ENCODE measurements at places on chromosomes 3 and 15.

DNA sequence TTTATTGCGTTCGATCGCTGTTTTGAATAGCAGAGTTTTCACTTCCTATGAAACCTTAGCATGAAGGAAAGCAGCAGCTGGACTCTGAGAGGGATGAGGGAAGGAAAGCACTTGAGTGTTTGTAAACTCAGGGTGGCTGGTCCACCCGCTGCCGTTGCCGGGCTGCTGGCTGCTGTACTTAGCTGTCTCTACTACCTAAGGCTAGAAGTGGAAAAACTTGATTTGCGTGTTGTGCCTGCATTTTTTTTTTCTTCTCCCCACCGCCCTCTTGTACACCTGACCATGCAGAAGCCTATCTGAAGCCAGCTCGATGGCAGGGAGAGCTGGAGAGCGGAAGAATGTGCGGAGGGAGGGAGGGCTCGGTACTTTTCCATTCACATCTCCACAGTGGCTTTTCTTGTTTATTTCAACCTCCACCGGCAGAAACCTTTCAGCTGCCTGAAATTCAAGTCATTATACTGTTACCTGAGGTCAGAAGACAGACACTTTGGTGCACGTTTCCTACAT lies 4.8 kb upstream of the BCL6 start:
- no peak for DNase-seq

- no peak for DNase-seq
Measured at GRCh38 chr3:156803952-156804741, 22.0 kb upstream of the LEKR1 start.

DNA sequence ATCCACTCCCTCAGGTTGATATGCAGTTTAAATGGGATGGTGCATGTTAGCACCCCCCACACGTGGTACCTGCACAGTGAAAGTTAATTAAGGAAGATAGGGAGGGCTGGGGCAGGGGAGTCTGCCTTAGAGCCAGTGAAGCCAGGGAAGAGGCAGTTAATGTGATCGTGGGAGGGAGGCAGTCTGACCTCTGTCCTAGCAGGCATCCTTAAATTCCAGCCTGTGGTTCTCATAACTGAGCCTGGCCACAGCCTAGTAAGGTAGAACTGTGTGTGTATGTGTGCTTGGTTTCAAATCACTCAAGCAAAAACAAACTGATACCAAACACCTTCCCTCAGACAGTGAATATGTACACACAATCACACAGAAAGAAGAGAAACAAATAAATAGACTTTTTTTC lies 319.1 kb upstream of the TLE3 start:
- no peak for DNase-seq

DNA sequence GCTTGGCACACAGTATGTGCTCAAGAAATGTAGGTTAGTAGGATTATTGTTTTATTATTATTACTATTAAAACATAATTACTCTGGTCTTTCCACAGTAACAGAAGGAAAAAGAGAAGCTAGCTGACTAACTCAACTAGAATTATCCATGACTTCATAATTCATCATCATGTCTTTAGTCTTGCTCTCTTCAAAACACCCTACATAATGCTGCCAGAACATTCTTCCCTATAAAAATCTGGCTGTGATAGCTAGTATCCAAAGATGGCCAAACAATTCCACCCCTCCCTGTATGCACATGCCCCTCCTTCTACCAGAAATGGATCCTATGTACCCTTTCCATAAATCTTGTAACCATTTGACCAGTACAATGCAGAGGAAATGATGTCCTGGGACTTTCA lies 48.8 kb upstream of the SRGAP3 start:
- no peak for DNase-seq

- DNase-seq = no peak
Measured at GRCh38 chr3:193711166-193711485, 118.1 kb downstream of the OPA1 start.

- no peak for DNase-seq
Measured at GRCh38 chr3:127964053-127964452, 49.0 kb downstream of the KBTBD12 start.

DNA sequence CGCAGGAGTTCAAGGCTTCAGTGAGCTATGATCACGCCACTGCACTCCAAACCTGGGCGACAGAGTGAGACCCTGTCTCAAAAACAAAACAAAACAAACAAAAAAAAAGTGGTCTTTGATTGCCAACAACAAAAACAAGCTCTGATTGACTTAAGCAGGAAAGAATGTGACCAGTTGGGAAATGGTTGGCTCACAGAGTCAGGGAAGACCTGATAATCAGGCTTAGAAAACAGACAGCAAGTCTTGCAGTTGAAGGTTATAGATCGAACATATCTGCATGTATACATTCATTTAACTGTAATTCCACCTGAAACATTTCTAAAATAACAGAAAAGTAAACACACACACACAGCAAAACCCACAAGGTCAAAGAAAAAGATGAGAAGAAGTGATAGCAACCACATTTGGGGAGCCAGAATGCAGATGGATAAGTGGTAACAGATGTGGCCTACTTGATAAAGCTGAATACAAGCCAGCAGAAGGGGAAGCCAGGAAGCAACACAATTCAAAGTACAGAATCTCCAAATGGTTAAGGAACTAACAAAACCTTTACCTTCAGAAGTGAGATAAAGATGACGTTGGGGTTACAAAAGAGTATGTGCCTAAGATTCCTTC lies 699.9 kb upstream of the ZNF385D start:
- no peak for DNase-seq

DNA sequence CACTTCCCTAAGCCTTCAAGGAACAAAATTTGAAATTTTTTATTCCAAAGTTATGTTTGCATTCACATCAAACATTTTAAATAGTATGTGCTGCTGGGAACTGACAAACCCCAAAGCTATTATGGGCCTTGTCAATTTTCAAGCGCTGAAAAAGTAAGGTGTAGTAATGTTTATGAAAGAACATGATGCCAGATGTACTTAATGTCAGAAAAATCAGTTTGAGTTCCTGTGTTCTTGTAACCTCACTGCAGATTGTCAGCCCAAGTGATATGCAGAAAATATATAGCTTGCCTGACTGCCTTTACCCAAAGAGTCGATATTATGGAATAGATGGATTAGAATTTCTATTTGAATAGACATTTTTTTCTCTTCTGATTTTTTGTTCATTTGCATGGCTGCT lies 20.8 kb upstream of the DIPK2A start:
- DNase-seq = no peak

GRCh38 chr15:66901336-66902100 lies 163.9 kb upstream of the SMAD3 start:
- DNase-seq = no peak

DNA sequence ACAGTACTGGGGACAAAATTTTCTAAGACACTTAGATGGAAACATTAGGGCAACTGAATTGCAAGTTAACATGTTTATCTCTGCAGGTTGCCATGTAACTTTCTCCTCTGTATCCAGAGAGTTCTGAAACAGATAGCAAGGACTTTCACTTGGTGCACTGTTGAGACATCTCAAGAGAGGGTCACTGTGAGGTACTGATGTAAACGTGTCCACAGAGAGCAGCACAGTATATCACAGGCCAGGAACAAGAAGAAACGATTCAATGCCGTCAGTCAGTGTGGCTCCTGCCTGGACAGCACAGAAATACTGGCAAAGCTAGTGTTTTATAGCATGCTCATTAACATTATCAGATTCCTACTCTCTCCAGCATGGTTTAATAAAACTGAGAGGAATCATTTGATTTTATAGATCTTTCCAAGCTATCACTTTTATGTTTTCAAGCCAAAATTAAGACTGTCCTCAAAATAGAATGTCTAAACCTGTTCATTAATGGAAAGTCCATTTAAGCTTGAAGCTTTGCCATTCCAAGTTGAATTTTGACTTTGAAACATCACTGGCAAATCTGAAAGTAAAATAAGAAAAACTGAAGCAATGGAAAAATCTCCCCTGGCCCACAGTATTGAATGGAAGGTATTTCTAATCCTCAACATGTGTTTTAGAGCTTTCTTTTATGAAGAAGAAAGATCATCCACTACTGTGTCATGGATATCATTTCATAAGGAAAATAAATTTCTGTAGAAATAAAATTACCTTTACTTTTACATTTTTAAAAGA lies 102.7 kb downstream of the IMPG2 start:
- DNase-seq = no peak

DNA sequence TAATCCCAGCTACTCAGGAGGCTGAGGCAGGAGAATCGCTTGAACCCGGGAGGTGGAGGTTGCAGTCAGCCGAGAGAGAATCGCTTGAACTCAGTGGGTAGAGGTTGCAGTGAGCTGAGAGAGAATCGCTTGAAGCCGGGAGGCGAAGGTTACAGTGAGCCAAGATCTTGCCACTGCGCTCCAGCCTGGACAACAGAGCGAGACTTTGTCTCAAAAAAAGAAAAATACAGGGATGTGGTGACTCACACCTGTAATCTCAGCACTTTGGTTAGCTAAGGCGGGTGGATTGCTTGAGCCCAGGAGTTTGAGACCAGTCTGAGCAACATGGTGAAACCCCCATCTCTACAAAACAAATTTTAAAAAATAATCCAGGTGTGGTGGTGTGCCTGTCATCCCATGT lies 26.8 kb downstream of the UBE2E1 start:
- no peak for DNase-seq

DNA sequence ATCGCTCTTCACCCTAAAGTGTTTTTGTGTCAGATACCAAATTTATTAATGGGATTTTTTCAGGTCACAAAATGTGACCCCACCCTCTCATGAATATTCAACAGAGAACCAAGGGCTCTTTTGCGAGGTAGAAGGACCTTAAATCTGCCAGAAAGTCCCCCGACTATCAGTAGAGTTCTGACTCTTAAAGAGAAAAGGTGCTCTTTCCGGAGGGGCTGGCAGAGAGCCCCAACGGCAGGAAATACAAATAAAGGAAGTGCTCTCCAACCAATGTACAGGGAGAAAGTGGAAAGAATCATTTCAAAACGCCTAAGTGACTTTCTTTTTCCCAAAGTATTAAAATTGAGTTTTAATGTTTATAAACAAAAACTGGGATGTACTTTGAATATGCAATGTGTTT lies 517.2 kb downstream of the FOXP1 start:
- DNase-seq = no peak

DNA sequence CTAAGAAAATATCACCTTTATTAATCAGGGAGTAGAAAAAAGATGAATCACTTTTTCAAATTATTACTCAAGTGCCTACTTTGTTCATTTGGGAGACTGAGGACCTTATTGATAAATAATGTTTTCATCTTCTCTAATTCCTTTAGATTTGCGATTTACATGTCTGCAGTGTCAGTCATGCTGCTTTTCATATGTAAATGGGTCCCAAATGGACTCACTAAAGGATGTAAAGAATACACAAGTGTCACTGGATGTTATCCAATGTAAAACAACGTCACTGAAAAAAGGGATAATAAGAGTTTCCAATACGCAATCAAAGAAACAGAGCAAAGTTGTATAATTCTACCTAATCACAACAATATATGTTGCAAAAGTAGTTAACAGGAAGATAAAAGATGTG lies 84.9 kb downstream of the TFDP2 start:
- no peak for DNase-seq

DNA sequence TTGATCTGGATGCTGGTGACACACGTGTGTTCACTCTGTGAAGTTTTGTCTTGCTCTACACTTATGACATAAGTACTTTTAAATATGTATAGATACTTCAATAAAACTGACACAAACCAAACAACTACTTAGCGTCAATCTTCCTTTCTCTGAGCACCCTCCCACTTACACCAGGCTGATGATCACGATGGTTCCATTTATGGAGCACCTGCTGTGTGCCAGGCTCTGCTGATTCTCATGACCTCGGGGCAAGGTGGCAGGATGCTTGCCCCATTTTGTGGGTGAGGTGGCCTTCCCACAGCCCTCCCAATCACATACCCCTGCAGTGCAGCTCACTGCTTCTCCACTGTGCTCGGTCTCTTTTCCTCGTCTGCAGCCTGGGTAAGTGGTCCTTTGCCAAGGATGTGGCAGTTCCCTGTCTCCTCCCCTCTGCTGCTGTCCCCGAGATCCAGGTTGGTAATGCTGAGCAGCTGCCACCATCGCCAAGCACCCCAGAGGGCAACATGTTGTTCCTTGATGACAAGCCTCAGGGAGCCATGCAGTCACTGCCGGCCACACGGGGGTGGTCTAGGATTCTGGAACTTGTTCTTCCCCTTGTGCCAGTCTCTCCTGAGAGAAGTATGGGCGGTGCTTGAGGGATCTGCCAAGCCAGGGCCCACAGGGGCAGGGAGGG lies 20.6 kb upstream of the ADCY5 start:
- DNase-seq = no peak

GRCh38 chr15:91759560-91759959 lies 93.9 kb upstream of the SLCO3A1 start:
- DNase-seq = no peak

DNA sequence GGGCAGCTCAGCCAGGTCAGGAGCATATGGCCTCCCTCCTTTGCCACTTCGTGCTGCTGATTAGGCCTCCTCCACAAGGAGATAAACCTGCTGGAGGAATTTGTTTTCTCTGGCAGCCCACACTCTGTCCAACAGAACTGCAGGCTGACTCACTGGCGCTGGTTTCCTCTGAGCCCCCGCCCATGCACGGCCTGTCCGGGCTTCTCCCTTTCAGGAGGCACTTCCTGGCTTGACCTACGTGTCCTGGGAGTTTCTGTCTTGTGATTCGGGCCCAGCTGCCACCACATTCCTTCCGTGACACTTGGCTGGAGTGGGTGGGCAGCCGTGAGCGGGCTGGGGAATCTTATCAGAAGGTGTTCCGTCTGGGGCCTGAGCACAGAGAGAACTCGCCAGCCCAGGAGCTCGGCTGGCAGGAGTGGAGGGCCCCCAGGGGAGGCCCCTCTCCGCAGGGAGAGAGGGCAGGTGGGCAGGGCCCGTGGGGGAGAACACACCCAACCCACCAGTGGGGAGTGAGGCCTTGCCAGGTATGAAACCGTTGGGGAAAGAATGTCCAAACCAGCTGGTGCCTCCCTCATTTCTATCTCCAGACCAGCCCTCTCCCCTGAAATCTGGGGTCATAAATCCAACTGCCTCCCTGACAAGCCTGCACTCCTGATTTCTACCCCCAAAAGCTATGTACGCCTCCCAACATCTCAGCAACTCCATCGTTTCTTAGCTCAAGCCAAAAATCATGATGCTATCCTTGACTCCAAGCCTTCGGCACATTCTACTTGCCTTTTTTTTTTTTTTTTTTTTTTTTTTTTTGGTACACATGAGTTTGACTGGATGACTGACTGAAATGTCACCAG lies 110.6 kb upstream of the MEF2A start:
- no peak for DNase-seq

DNA sequence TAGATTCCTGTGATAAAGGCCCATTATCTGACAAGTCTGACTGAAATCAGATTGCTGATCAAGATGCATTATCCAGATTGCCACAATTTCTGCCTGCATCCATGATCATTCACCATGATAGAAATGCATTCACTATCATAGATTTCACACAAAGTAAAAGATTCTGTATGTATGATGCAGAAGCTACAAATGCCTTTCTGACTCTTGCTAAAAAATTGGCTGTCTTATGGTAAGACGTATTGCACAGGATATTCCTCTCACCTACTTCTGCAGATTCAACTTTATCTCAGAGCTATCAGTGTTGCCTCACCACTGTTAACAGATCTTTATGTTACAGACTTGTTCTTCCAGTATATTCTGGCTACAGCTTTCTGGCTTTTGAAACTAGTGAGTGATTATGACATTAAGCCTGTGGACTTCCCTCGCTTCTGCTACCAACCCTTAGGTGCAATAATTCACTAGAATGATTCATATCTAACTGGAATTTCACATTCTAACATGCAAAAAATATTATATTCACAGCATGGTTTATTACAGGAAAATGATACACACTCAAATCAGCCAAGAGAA lies 955.3 kb downstream of the EPHA3 start:
- no peak for DNase-seq

GRCh38 chr15:99230867-99231266 lies 18.5 kb downstream of the TTC23 start:
- DNase-seq = no peak

Data from iPS DF 6.9 (cell line).